NCI-H1436 treated with DMSO at 0.1 percent for 48 hours (cell line): ENCODE measurements at places on chromosomes 1 and 21.

- DNase-seq, result no peak
Observed at GRCh38 chr1:245917403-245917802, 589.7 kb downstream of the SMYD3 start.

DNA sequence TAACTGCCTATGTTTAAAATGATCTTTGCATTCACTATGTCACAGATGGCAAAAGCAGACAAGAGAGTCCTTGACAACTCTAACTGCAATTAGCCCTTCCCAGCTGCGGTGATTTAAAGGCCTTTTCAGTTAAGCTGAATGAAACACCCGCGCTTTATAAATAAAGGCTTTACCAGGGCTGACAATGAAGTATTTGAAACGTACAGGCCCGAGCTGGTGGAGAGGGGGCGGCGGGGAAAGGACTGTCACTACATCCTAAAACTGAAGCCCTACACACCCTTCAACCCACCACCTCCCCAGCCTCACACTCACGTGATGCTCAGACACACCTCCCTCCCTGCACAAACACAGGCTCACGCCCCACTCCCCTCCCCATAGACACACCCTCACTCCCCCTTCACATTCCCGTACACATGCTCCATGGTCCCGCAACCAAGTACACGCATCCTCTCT, 45.5 kb downstream of the GRIK3 start:
- peak; percentile 29 for DNase-seq

DNA sequence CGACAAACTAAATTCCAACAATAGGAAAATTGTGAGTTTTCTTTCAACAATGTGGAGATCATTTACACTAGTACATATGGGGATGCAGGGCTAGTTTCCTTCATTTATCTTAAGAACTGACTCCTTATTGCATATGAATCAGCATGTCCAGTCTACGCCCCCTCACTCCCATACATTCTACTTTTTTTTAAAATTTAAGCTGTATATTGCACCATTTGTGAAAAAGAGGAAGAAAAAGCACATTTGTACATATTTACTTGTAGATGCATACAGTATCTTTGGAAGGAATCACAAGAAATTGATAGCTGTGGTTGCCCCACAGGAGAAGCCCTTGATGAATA, 15.9 kb downstream of the VPS26C start:
- no peak for DNase-seq

DNA sequence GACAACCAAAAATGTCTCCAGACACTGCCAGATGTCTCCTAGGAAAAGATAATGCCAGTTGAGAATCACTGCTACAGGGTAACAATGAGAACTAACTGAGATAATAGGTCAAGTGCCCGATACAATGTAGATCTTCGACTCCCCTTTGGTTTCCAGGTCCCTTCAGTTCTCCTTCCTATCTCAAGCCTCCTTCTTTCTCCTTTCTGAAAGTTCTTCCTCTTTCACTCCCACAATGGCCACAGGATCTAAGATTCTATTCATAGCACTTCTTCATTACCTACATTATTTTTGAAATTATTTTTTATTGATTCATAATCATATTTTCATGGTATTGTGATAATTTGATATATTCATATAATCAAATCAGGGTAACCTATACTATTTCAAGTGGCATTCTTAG, 6.3 kb downstream of the PFDN2 start:
- no peak for DNase-seq
